ENCODE measurements at places on chromosomes 2 and 18.

DNA sequence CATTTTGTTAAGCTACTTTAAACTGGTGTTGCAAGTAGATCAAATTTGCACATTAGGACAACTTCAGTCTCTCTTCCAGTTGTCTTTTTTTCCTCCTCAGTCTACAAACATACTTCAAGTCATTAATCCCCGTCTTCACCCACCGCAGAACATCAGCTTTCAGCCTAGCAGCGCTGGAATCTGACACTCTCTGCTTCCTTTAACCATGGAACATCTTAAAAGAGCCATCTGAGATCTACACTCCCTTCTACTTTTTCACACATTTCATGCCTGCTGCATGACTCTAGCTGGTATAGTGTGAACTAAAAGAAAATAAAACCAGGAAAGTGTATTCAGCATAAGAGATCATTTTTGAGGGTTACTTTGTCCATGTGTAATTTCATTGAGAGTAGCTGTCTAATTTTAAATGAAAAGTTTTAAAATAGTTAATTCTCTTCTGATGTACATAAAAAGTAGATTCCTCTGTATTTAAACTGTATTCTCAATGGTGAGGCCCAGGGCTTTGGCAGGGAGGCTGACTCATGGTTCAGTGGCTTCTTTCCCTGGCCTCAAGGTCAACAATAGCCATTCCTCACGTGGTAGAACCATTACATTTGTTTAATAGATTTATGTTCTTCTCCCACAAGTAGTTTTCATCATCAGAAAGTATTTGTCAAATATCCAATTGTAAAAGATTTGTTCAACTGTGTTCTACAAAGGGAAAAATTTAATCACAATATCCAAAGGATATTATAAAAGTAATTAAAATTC is 16.5 kb downstream of the SGPP2 start:
- DNase-seq = no peak

- DNase-seq = no peak
Observed at GRCh38 chr2:235229236-235229635, 264.6 kb upstream of the AGAP1 start.

- DNase-seq = no peak
Observed at GRCh38 chr18:59912007-59912550, 12.3 kb downstream of the PMAIP1 start.

GRCh38 chr2:23100406-23100805 is 284.6 kb upstream of the KLHL29 start:
- DNase-seq = no peak

DNA sequence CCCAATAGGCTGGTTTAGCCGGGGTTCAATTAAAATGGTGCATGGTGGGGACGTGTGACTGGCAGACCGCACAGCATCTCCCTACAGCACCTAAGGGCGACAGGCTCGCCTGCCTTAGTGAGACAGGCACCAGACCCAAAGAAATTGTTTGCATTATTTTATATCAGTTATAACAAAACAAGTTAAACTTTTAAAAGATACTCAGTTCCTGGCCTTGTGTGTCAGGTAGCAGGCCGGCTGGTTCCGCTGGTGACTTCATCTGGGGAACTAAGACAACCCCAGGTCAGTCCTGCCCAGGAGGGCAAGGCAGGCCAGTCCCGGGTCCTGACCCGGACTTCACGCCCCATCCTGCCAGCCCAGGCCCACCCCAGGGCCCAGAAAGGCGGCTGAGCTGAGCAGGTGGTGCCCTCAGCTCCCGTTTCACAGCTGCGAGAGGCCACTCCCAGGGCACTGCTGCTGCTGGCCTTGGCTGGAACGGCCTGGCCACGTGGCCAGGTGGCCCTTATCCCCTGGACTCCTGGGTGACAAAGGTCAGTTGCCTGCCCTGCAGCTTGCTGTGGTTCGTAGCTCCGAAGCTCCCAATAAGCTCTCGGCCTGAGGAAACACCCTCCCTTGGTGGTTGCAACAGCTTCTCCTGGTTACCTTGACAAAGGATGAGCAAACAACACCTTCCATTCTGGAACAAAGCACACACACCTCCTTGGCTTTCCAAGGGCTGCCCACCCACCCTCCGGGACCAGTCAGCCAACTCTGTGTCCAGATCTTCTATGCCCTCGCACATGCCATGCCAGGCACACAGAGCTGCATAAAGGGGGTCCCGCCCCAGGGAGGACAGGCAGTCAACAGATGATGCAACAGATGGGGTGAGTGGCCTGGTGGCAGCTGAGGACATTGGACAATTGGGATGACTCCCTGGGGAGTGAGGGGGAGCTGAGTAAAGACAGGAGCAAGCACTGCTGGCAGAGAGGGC is 11.3 kb upstream of the AGXT start:
- DNase-seq = no peak

GRCh38 chr18:384897-385296 is 115.6 kb downstream of the COLEC12 start:
- DNase-seq = no peak

- DNase-seq = no peak
Observed at GRCh38 chr18:49071778-49072177, 121.0 kb upstream of the SMAD7 start.

DNA sequence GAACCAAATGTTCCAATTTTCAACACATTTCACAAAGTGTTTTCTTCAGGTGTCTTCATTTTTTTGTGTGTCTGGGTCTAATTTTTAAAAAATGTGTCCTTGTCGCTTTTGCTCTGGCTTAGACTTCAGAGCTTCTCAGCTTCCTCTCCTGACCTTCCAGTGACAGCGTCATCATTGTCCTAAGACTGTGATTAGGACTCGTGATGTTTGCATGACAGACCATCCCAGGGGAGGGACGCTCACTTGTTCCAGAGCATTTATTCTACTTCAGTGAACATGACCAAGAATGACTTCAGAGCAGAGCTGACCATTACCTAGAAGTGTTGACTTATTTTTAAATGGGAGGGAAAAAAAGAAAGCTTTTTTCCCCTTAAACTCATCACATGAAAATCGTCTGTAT is 591.9 kb downstream of the IRS1 start:
- DNase-seq = peak; percentile 40

DNA sequence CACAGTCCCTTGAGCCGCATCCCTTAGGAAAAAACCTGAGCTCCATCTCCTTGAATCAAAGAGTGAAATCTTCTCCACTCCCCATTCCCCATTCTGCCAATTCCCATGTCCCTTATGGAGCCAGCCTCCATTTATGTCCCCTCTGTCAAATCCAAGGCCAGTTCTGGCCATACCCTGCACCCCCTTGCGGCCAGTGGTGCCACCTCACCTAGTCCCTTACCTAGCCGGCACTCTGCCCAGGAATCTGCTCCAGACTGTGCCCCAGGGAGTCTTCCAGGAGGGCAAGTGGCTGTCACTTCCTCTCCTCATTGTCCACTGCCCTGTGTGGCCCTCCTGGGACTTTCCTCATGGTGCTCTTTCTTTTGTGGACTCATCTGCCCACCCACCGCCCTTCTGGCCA is 195.4 kb upstream of the RMP24 start:
- DNase-seq = no peak
